ENCODE measurements at places on chromosomes 4 and X. TPM values are rescaled to one million over a fixed set of nuclear protein-coding genes. Genes with fewer than 3 reads are reported as not detected.

DNA sequence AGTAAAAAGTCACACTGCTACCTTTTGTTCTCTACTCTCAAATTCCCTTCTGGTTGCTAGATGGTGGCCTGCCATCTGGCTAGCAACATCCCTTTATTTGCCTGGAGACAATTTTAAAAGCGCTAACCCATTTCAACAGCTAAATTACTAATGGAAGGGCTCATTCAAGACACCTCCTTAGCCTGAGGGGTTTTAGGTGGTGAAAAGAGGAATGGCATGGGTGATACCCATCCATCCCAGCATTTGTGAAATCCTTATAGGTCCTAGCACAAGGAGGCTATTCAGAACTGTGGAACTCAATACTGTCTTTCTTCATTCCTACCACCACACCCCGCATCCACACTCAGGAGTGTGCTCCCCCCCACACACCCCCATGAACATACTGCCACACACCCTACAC is 33.5 kb downstream of the ARHGEF9 start:
- DNase-seq = no peak

GPM6B gene
- total RNA-seq = not detected

SH3BP2 gene
- total RNA-seq = 31.6 TPM

- DNase-seq = no peak
These were observed 258.6 kb downstream of the STIM2 start for GRCh38 chr4:27119239-27119638.

DNA sequence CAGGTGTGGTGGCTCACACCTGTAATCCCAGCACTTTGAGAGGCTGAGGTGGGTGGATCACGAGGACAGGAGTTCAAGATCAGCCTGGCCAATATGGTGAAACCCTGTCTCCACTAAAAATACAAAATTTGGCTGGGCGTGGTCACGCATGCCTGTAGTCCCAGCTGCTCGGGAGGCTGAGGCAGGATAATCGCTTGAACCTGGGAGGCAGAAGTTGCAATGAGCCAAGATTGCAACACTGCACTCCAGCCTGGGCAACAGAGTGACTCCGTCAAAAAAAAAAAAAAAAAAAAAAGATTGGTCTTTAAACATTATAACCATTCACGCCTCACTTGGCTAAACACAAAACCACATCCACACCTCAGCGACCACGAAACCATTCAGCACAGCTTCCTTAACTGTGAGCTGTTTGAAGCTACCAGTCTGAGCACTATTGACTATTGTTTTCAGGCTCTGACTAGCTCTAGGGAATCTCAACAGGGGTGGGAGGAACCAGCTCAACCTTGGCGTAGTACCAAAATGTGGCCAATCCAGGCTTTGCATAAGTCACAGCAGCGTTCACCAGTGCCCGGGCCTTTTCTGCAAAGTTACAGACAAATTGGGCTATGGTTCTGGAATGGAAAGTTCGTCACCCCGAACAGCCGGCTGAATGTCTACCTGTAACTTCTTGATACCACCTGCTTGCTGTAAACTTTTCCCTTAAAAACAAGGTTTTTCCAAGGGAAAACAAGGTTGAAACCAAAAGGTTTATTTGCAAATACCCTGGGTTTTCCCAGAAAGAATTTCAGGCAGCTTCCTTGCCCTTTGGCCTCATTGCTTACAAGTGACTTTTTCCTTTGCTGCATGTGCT is 73.6 kb upstream of the DHX15 start:
- peak; percentile 65 for DNase-seq

DNA sequence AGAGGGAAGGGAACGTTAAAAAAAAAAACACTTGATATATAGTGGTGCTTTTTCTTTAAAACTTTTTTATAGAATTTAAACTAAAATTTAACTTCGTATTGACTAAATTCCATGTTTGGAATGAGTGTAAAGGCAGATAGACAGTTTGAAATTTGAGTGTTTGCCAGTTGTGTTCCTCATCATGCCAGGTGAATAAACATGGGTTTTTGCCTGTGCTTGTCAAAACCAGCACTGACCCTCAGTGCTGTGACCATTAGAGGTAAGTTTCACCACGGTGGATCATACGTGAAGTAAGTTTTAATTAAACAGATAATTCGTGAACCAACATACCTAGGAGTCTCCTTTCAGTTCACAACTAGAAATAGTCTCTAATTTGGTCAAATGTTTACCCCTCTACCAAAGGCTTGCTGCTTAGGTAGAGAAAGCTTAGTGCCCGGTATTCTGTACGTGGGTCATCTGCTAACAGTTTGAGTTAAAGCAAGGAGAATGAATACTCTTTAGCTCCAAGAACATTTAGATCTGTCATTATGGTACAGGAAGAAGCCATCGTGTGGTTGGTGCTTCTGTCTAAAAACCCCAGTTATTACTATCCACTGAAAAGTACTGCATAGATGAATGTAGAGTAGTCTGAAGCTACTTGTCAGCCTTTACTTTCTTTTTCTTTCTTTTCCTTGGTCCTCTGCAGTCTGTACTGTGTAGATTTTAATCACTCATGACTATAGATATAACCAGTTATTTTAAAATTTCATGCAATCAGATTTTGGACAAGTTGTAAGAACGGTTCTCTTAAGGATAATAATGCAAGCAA is 32.7 kb downstream of the KIAA0232 start:
- DNase-seq = no peak

TBC1D8B gene
- 4.5 TPM for total RNA-seq

GRCh38 chrX:153474718-153475117 is 4.3 kb upstream of the HAUS7 start:
- DNase-seq = no peak

DNA sequence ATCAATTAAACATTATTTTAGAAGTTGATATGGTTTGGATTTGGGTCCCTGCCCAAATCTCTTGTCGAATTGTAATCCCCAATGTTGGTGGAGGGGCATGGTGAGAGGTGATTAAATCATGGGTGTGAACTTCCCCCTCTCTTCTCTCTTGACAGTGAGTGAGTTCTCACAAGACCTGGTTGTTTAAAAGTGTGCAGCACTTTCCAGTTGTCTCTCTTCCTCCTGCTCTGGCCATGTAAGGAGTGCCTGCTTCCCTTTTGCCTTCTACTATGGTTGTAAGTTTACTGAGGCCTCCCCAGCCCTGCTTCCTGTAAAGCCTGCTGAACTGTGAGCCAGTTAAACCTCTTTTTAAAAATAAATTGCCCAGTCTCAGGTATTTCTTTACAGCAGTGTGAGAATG is 141.4 kb downstream of the GALNTL6 start:
- no peak for DNase-seq

DNA sequence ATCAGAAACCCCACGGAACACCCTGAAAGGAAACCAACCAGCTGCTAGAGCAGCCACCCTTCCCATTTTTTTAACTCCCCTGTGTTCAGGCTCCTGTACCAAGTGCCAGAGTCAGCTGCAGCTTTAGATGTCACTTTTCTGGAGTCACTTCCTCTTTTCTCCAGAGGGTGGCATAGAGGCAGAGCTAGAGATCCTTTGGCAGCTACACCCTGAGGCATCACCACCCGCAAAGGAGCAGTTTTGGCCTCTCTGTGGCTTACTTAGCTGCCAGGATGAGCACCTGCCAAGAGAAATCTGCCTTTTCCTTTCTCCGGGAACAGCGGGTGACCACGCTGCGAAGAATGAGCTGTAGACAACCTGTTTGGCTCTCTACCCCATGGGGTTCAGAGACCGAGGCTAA is 58.0 kb upstream of the CHRDL1 start:
- DNase-seq = no peak

GALNT7 gene
- total RNA-seq = 33.4 TPM

- peak; percentile 67 for DNase-seq
These were observed 109.3 kb upstream of the DGKK start for GRCh38 chrX:50579955-50580354.

- DNase-seq = no peak
These were observed 83.7 kb downstream of the FREM3 start for GRCh38 chr4:143616771-143617170.

- DNase-seq = no peak
These were observed 60.7 kb downstream of the ANTXR2 start for GRCh38 chr4:80012291-80012690.

WWC2 gene
- not detected for total RNA-seq

- DNase-seq = peak; percentile 48
These were observed 2.4 kb upstream of the BCOR start for GRCh38 chrX:40100141-40100536.

HSD17B13 gene
- total RNA-seq = 0.20 TPM

DNA sequence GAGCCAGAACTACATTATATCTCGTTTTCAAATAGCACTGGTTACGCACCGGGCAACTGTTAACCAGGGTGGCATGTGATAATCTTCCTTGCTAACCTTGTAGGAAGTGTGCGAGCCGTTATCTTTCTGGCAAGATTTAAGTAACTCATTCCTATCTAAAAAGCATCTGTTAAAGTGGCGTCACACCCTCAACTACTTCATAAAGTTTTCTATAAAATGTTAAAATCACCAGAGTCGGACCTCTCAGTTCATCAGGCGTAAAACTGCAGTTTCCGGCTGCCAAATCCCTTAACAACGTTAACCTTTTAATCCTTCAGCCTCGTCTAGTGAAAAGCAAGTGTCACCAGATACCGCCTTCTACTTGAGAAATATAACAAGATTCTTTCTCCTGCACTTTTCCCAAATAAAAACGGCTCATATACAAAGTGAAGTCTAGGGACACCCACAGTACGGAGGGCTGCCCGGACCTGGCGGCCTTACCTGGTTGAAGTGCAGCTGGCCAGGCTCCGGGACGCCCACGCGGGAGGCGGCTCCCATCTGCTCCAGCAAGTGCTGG is 1.2 kb downstream of the SLC39A8 start:
- DNase-seq = peak; percentile 52

- DNase-seq = no peak
These were observed 652 bp downstream of the SRPX start for GRCh38 chrX:38220024-38220414.

- peak; percentile 49 for DNase-seq
These were observed 49.2 kb upstream of the TLR2 start for GRCh38 chr4:153634738-153635353.

DNA sequence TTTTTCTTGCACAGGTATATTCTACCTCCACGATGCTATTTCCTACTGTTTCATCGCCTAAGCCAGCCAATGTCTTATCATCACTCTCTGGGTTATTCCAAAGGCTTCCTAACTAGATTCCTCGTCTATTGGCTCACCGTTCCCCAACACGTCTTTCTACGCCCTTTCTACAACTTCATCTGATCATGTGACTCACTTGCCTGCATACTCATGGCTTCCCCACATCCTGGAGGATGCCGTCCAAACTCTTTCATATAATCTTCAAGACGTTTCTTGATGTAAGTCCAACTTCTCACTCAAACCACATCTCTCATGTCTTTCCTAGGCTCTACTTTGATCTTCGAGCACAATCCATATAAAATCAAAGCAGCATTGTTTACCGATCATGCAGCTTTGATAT is 322.0 kb upstream of the PPARGC1A start:
- DNase-seq = no peak

PGAM4 gene
- total RNA-seq = not detected

GRCh38 chr4:30821859-30822612 is 101.9 kb downstream of the PCDH7 start:
- no peak for DNase-seq

DNA sequence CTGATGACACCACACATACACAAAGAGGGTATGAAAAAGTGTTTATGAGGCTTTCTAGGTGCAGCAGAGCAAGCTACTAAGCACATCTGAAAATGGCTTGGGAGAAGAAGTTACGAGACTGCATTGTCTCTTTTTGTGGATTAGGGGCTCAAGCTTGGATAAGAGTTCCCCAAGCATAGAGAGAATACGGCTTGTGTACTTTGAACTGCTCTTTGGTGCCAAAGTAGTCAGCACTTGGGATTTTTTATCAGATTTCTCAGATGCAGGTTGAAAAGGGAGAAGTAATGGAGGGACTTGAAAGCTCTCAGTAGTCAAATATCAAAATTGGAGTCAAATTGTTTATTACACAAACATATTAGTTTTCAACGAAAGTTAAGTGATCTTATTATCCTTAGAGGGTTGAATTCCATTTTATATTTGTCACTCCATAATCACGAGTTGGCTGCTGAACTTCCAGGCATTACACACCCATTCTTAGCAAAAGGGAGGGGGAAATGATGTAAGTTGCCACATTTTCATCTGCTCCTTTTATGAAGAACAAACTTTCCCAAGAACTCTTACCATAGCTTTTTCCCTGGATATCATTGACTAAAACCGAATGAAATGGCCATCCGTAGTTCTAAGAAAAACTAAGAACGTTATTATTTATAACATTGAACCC is 1904.9 kb downstream of the PCDH7 start:
- no peak for DNase-seq

POU3F4 gene
- not detected for total RNA-seq

DNA sequence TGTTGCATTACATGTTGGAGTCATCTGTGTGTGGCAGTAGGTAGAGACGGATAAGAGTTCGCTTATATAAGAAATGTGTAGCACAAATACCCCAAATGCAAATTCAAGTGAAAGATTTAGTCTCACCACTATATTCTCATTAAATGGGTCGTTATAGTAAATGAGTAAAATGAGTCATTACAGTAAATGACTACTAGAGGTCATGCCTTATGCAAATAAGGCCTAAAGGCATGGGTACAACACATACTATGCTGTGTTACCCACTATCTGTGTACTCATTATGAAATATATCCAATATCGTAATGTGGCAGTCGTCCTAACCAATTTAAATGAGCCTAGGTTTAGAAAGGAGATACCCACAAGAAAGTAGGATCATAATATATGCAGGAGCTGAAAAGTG is 1603.1 kb downstream of the C4orf33 start:
- DNase-seq = no peak
